Bronchial epithelial cell (primary cell): ENCODE measurements at places on chromosomes 6 and 20.
A peak's percentile ranks its signal among the peaks of the same experiment; 100 is the strongest.

DNA sequence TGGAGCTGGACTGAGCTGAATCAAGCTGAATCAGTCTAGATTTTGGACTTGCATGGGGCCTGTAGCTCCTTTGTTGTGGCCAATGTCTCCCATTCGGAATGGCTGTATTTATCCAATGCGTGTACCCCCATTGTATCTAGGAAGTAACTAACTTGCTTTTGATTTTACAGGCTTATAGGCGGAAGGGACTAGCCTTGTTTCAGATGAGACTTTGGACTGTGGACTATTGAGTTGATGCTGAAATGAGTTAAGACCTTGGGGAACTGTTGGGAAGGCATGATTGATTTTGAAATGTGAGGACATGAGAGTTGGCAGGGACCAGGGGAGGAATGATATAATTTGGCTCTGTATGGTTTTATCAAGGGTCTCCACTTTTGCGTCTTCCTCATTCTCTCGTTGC lies 3.0 kb upstream of the TMEM170B start:
- no peak for DNase-seq

GRCh38 chr6:105536961-105537360 lies 134.1 kb upstream of the PREP start:
- DNase-seq: peak; percentile 97

- DNase-seq: no peak
These were observed 30.9 kb upstream of the NOTCH4 start for GRCh38 chr6:32254761-32255198.

GRCh38 chr6:125375013-125375412 lies 73.2 kb upstream of the HDDC2 start:
- no peak for DNase-seq

GRCh38 chr6:143123941-143124340 lies 63.3 kb downstream of the AIG1 start:
- no peak for DNase-seq

DNA sequence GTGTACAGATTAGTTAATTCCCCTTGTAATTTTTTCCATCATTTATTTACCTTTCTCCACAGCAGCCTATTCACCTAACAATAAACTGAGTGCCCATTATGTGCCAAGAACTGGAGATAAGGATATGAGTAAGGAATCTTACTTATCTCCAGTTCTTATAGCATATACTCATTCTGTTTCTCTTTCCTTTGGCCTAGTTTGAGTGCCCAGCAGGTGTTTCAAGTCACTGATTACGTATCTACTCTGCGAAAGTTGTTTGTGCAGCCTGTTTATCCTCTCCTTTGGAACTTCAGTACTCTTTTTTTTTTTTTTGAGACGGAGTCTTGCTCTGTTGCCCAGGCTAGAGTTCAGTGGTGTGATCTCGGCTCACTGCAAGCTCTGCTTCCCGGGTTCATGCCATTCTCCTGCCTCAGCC lies 17.3 kb upstream of the POU5F1 start:
- peak; percentile 57 for DNase-seq

DNA sequence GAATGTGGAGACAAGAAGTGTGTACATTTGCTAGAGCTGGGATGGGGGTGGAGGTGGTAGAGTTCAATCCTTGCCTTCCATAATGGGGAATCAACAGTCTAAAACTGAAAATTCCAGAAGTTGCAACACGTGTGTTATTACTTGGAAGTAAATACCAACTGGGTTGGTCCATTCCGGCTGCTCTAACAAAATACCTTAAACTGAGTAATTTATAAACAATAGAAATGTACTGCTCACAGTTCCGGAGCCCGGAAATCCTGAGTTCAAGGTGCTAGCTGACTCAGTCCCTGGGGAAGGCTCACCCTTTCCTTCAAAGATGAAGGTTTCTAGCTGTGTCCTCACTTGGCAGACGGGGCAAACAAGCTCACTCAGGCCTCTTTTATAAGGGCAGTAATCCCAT lies 59.0 kb downstream of the RIN2 start:
- DNase-seq: peak; percentile 98

DNA sequence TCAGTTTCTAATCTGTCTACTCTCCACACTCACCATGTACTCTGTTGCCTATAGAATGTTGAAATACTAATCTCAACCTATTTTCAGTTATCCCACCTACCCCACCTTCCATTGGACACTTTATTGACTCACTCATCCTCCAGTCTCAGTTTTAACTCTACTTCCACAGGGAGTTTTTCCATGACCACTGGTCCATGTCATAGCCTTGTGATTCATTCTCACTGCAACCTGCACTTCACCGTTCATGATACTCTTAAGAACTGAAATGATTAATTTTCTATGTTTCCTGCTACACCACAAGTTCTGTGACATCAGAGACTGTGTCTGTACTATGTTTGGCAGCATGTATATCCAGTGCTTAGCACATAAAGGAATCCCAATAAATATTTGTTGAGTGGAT lies 122.8 kb upstream of the HSF2 start:
- peak; percentile 17 for DNase-seq

DNA sequence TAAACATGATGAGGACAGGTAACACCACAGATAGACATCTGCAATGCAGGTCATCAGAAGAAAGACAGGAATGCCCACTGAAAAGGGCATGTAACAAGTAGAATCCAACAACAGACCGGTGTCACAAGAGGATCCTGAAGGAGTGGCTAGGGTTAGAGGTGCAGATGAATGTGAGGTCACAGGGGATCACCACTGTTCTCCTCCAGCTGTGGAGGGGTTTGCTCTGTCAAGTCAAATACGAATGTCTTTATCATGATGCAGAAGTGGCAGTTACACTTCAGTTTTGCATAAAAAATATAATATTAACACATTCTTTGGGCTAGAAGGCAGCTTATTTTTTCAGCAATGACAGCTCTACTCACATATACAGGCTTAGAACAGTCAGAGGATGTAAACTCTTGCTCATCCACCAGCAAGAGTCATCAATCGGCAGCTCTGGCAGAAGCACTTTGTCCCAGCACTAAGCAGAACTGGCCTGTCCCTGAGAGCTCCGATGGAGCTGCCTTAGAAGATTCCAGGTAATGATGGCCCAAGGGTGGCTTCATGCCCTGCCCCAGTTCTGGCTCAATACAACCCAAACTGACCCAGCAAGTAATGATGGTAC lies 130.4 kb upstream of the TRAF3IP2 start:
- DNase-seq: no peak

DNA sequence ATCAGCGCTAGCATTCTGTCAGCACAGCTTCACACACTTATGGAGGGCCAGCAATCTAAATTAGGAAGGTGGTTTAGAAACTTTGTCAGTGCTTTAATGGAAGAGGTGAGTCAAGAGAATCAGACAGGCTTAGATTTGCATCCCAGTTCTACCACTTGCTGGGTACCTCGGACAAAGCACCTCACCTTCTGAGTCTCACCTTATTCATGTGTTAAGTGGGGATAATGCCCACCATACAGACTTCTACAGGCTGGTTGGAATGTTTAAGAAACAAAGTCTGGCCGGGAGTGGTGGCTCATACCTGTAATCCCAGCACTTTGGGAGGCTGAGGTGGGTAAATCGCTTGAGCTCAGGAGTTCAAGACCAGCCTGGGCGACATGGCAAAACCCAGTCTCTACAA lies 12.2 kb upstream of the STK35 start:
- DNase-seq: no peak

- DNase-seq: no peak
These were observed 38.1 kb upstream of the ISM1 start for GRCh38 chr20:13183005-13183404.

- DNase-seq: no peak
These were observed 82.5 kb upstream of the OGFRL1 start for GRCh38 chr6:71206089-71206488.

GRCh38 chr20:51172558-51173428 lies 149.9 kb upstream of the KCNG1 start:
- no peak for DNase-seq

GRCh38 chr20:48832405-48832730 lies 4.6 kb upstream of the PREX1 start:
- DNase-seq: no peak

DNA sequence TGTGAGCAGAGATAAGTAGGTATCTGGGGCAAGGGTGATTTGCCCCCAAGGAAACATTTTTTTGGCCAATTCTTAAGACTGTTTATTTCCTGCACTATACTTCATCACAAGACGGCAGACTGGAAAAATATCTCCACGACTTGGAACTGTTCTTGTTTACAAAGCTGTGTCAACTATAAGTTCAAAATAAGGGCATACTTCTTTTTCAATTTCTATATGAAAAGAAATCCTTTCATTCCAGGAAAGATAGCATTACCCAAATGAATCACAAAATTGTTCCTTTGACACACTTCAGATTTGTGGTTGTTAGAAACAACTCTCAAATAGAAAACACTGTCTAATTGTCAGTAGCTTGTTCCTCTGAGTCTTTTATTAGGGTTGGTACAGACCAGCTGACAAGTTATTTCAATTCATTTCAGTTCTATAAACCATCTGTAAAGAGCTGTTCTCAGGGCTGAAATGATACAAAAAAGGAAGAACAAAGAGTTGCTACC lies 212.9 kb upstream of the PRDM1 start:
- peak; percentile 3 for DNase-seq

DNA sequence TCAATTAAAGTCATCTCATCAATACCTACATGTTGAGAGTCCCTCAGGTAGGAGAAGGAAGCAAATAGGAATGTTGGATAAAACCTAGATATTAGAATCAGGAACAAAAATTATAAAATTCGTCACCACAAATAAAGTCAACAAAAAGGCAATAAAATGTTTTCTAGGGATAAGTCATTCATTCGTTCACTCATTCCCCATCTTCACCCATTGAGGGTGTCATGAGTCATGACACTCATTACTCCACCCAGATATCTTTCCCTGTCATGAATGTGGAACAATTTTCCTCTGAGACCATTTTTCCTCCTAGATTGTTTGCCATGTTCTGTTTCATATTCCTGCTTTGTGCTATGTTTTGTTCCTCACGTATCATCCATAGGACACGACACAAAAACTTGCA lies 50.9 kb upstream of the OLIG3 start:
- no peak for DNase-seq

DNA sequence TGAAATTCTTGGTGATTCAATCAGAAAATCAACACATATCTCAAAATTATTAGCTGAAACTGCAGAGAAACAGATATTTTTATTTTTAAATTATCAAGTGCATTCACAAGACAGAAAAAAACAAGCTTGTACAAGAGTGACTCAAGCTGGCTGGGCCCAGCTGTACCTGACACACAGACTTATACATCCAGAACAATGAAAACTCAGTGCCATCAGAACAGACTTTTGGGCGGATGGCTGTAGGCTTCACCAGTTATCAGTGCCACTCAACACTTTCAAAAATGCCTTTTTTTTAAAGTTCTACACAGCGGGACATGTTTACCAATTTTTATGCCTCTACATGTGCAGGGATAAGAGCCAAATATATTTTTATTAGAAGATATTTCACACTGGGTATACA lies 102.8 kb downstream of the MYB start:
- no peak for DNase-seq

- DNase-seq: peak; percentile 71
These were observed 52.5 kb upstream of the SLC22A23 start for GRCh38 chr6:3509336-3509735.

GRCh38 chr20:32742322-32743236 lies 688 bp downstream of the COMMD7 start:
- DNase-seq: no peak

DNA sequence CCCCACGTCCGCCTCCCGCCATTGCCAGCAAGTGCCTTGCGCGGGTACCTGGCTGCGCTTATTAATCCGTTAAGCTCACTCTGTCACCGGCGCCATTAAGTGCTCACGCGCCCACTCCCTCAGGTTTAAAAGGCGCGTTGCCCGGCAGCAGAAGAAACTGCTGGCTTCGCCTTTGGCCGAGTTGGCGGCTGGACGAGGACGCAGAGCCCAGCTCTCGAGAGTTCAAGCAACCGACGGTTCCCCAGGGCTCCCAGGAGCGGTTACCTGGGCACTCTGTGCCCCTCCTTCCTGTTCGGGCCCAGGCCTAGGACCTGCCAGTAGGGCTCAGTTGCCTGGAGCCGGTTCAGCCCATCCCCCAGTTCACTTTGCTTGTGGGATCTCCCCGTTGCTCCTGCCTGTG lies at the start of gene GGTLC1:
Gene GGTLC1, minus strand, starts transcription at position 219 of the 400 bp plus-strand sequence. CDS start 2,168 bp downstream, outside the sequence.
- DNase-seq: no peak
